ENCODE measurements at places on chromosomes 7 and 10.

- no peak for DNase-seq
Observed at GRCh38 chr7:36621396-36621795, 102.9 kb downstream of the AOAH start.

DNA sequence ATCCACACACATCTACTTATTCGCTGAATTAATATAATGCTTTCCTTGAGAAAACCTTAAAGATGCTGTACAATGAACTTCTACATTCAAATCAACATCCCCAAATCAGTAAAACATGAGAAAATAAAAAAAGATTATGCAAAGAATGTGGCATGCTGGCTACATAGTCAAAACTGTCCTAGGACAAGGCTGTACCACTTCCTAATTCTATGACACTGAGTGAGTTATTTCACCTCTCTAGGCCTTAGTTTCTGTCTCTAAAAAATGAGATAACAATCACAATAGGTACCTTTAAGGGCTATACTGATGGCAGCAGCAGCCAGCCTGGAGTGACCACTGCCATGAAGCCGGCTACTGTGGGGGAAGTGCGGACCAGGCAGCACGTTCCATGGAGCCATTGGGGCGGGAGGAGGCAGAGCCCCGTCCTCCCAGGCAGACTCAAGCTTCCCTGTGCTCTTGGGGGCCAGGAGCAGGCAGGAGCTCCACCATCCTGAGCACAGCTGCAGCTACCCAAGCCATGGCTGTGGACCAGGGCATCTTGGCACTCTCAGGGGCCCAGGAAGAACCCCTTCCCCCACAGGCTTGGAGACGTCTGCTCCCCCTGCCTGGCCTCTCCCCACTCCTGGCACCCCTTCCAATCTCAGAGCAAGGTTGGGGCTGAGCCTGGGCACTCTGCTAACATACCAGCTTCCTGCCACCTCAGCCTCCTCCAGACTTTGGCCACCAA, 110.2 kb downstream of the ELAPOR2 start:
- DNase-seq, result no peak

GRCh38 chr10:88901984-88902789, 22.1 kb downstream of the STAMBPL1 start:
- no peak for DNase-seq

DNA sequence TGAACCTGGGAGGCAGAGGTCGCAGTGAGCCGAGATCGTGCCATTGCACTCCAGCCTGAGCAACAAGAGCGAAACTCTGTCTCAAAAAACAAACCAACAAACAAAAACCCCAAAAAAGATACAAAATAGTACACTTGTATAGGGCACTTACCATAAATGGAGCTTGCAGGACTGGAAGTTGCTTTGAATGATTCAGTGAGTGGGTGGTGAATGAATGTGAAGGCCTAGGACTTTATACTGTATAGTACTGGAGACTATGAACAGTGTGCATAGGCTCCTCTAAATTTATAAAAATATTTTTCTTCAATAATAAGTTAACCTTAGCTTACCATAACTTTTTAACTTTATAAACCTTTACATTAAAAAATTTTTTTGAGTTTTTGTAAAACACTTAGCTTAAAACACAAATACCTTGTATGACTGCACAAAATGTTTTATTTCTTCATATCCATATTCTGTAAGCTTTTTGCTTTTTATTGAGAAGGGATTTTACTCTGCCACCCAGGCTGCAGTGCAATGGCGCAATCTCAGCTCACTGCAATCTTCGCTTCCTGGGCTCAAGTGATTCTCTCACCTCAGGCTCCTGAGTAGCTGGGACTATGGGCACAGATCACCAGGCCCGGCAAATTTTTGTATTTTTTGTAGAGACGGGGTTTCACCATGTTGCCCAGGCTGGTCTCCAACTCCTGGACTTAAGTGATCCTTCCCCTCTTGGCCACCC, 6.9 kb upstream of the H2AZ2 start:
- no peak for DNase-seq

GRCh38 chr10:72812753-72813430, 80.6 kb upstream of the OIT3 start:
- DNase-seq, result no peak

DNA sequence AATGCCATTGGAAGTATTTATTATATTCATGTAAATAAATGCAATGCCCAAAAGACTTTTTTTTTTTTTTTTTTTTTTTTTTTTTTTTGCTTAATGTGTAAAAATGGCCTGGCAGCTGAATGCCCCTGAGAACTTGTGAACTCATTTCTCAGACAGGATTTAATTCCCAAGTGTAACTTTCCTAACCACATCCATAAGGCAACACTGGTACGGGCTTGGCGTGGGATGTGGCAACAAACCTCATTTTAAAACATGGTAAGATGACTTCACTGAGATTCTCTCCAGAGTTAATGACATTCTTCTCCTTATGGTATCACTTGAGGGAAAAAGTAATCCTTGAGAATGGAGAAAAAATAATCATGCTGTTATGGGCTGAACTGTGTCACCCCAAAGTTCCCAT, 150.4 kb downstream of the DGKI start:
- no peak for DNase-seq

GRCh38 chr7:80870813-80871212, 48.0 kb downstream of the SEMA3C start:
- DNase-seq, result peak; percentile 6

GRCh38 chr7:154649434-154649833, 353.5 kb downstream of the PAXIP1 start:
- DNase-seq, result no peak

DNA sequence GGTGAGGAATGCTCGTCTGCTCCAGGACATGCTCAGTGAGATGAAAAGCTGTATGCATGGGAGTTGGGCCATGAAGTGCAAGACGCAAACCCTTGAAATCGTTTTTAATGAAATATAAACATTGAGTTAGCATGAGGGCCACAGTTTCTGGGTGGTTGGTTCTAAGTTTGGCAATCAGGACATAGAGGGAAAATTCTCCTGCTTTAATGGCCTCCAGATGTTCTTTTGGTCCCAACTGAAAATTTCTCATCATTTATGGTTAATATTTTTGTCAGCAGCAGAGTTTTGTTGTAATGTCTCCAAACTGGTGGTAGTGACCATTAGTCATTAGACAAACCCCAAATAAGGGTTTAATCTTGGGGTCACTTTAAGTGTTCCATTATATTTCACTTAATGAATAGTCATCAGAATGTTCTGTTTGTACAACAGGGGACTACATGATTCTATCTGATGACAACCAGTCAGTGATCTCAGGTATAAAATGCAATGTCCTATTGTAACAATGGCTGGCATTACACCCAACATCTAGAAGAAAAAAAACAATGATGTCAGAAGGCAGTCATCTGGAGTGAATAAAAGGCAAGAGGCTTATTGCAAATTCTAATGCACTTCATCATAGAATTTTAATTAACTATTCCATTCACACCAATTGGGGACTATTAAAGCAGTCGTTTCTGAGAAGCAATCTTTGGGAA, 197.4 kb downstream of the JCAD start:
- DNase-seq, result no peak

- DNase-seq, result no peak
Observed at GRCh38 chr10:106566873-106567272, 597.6 kb downstream of the SORCS1 start.

- no peak for DNase-seq
Observed at GRCh38 chr7:148336411-148336810, 254.2 kb upstream of the C7orf33 start.

GRCh38 chr10:80204677-80205476, 460 bp downstream of the ANXA11 start:
- no peak for DNase-seq

GRCh38 chr7:133575726-133576440, 323.0 kb downstream of the EXOC4 start:
- DNase-seq, result no peak

DNA sequence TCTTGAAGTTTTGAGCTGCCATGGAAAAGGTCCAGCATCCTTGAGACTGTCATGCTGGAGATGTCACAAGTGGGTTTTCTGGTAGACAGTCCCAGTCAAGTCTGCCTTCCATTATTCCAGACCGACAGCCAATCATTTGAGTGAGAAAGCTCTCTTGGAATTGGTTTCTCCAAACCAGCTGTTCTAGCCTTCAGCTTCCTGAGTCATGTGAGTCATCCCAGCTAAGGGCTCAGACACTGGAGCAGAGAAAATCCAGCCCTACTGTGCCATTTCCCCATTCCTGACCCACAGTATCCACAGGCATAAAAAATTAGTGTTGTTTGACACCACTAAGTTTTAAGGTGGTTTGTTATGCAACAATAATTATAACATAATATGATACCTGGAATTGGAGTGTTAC, 219.0 kb downstream of the ADRA2A start:
- DNase-seq, result no peak

DNA sequence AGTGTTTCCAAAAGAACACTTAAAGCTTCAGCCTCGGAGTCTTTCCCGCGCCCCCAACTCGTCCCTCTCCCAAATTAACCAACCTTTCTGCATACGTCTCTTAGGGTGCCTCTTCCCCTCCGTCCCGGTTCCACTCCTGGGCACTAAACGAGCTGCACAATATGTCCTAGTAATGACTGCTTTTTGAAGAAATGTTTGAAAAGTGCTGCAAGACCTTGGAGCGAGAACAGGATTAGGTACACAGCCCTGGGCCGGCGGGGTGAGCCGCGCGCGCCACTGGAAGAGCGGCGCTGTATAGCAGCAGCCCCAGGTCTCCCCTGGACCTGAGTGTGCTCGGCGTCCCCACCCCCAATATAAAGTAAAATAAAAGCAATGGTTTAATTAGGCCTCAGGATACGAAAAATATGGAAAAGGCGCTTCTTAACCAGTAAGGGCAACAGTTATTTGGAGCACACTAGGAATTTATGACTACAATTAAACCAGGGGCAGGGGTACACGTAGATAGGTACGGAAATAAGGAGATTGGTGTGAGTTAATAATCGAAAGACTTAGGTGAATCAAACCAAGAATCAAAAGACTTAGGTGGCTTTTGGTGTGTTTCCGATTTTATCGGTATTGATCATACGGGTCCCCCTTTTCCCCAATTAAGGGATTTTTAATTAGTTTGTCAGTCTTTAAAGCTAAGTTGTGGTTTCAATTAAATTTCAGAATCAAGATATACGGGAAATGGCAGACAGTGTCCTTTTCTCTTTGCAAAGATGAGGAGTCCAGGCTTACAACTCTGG, 1.9 kb downstream of the TET1 start:
- no peak for DNase-seq

DNA sequence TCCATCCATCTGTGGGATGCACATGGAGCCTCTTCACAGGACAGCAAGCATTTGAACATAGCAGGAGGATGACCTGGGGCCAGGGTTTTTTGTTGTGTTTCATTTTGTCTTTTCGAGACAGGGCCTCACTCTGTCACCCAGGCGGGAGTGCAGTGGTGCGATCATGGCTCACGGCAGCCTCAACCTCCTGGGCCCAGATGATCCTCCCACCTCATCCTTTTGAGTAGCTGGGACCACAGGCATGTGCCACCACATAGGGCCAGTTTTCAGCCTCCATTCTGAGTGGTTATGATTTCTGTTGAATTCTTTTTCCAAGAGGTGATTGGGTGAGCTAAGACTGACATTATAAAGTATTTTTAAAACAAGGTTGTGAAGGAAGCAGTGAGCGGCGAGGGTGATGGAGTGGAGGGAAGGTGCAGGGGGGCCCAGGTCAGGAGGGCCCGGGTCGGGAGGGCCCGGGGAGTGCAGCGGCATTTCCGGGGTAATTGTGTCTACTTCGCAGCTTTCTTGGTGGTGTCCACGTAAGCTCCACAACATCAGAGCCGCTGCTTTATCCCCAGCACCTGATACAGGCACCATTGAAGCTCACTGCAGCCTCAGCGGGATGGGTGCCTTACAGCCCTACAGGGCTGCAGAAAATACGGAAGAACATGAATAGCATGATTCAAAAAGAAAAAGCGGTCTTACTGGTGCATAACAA, 12.0 kb upstream of the LARP4B start:
- DNase-seq, result no peak

GRCh38 chr7:30896036-30896435, 15.6 kb upstream of the AQP1 start:
- no peak for DNase-seq

DNA sequence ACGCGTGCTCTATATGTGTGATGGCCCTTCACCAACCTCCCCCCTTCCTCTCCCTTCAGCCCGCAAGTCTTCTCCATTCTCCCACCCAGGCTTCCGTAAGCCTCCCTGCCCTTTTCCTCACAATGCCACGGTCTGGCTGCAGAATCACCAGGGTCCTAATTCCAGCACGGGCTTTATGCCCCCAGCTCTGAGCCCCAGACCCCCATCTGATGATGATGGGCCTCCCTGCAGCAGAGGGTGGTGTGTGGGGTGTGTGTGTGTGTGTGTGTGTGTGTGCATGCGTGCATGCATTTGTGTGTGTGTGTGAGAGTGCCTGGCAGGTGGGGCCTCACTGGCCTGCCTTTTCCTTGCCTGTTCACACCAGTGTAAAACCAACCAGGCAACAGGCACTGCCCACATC, 109.9 kb downstream of the OAT start:
- no peak for DNase-seq

GRCh38 chr7:66558660-66559465, 69.8 kb upstream of the KCTD7 start:
- no peak for DNase-seq

GRCh38 chr10:72340510-72341261, 14.0 kb downstream of the DNAJB12 start:
- DNase-seq, result no peak
